Liver (tissue), 10 donors: ENCODE measurements at places on chromosomes 7 and 10. TPM values are rescaled to one million over a fixed set of nuclear protein-coding genes. Genes with fewer than 3 reads are reported as not detected.

PAXIP1 gene
- 10.1 TPM for total RNA-seq

PON1 gene
- total RNA-seq: 54.8 TPM

VSTM4 gene
- total RNA-seq: 1.0 TPM

ADRB1 gene
- 0.17 TPM for total RNA-seq

TAS2R40 gene
- total RNA-seq: not detected

INA gene
- total RNA-seq: not detected

MPP7 gene
- total RNA-seq: 3.1 TPM

MAGI2 gene
- total RNA-seq: 4.1 TPM

TMEM139 gene
- total RNA-seq: 3.9 TPM

GTPBP4 gene
- total RNA-seq: 9.8 TPM

PRR15 gene
- total RNA-seq: 0.17 TPM

WBP1L gene
- total RNA-seq: 43.6 TPM

CPA4 gene
- not detected for total RNA-seq

SPDYE11 gene
- total RNA-seq: not detected

MTERF1 gene
- 9.1 TPM for total RNA-seq

EEPD1 gene
- total RNA-seq: 2.3 TPM

CDC14C gene
- not detected for total RNA-seq

SLC16A9 gene
- 9.3 TPM for total RNA-seq

PTPN12 gene
- total RNA-seq: 17.8 TPM

OR2A5 gene
- total RNA-seq: 0.28 TPM

AFAP1L2 gene
- 1.6 TPM for total RNA-seq

CLIP2 gene
- 6.3 TPM for total RNA-seq

CYP3A4 gene
- total RNA-seq: 138 TPM

DEPP1 gene
- 10.7 TPM for total RNA-seq

UPK3B gene
- total RNA-seq: 0.33 TPM

CHST15 gene
- 5.8 TPM for total RNA-seq
